ENCODE measurements at places on chromosomes 2 and 18.

GRCh38 chr2:166768393-166769123 lies 119.7 kb upstream of the XIRP2 start:
- DNase-seq = no peak

DNA sequence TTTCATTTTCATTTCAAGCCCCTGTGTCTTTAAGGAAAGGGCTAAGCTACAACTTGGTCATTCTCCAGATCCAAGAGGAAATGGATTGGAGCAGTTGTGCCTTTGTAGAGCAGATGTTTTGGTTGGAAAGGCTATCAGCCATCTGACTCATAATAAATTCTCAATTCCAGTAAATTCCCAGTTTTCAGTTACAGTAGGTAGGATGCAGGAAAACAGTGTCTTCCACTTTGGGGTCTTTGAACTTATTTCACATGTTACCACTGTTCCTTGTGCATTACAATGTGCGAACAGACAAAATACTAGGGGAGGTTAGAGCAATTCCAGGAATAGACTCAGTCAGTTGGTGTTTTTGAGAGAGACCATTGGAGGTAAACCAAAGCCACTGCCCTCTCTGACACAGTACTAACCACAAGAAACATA lies 211.9 kb downstream of the BABAM2 start:
- DNase-seq = no peak

DNA sequence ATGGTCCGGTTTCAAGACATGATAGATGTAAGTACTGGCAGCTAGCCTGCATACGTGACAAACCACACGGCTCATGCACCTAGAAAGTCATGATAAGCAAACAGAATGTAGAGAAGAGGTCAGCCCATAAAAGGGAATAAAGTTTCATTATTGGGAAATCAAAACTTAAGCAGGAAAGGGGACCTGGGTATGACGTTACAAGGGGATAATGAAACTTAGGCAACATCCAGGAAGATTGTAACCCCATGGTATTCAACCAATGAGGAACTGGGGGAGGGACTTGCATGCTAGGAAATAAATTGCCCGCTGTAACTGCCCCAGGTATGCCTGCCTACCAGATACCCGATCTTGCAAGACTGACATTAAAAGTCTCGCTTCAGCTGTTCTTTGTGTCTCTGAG lies 1679.0 kb downstream of the SUCLG1 start:
- no peak for DNase-seq

- no peak for DNase-seq
These were observed 236.4 kb downstream of the TNS1 start for GRCh38 chr2:217766356-217766755.

- no peak for DNase-seq
These were observed 59.8 kb downstream of the GLS start for GRCh38 chr2:190940454-190940853.

- no peak for DNase-seq
These were observed 75.3 kb downstream of the PTPRM start for GRCh38 chr18:7642331-7642890.

- DNase-seq = no peak
These were observed 79.1 kb downstream of the NCKAP5 start for GRCh38 chr2:133489146-133489545.

GRCh38 chr2:140891614-140892212 lies 1239.1 kb downstream of the LRP1B start:
- no peak for DNase-seq

DNA sequence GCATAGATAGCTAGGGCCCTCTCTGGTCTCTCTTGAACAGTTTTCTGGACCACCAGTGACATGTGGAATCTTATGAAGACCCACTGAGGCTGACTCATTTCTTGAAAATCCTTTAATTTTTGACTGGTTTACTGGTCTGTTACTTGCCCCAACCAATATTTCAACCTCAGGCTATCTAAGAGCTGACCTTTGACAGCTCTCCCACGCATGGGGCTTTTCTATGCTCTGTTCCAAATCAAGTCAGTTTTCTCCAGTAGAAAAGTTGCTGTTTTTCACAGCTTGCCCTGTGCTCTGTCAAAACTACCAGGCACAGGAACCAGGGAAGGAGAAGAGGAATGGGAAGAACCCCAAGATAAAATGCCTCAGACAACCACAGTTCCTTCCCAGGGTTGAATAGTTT lies 46.0 kb upstream of the MTIF2 start:
- DNase-seq = no peak

DNA sequence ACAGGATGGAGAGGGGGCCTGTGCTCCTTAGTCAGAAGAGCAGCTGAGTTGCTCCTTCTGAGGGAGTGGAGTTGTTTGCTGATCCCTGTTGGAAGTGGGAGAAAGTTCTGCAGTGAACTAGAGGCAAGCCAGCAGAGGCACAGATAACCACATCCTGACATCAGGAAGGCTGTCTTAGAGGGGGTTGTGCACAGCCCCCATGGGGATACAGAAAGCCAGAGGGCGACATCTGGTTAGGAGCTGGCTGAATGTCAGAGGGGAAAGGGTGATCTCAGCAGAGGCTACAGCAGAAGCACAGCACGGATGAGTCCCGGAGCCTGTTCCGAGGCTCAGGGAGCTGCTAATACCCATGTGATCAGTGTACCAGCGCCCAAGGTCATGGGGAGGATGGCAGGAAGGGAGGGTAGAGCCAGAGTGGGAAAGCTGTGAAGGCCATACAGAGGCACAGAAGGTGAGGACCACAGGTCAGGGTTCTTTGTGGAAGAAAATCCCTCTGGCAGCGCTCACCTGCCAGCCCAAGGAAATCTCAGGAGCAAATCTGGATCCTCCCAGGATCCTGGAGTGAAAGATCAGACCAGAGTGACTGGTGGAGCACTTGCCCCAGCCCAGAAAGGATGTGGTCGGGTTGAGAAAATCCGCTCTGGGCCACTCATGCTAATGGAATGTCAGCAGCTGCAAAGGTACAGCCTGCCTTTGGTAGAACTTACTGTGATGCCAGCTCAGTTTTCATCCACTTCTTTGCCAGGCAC lies 111.8 kb downstream of the STPG4 start:
- no peak for DNase-seq

DNA sequence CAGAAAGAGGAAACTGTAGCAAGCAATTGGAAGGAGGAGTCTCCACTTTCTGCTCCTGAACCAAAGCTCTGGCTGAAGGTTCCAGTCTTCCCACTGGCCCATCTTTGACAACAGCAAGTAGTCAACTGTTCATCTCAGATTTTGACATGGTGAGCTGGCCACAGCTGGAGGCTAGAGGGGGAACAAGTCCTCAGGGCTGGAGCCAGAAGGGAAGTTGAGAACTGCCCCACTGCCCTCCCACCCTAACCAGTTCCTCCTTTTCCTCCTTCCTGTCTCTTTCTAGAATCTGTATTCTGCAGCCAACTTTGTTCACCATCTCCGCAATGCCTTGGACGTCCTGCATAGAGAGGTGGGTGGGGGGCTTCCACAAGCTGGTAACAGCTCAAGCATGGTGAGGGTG lies 105.8 kb downstream of the PLB1 start:
- DNase-seq = no peak

DNA sequence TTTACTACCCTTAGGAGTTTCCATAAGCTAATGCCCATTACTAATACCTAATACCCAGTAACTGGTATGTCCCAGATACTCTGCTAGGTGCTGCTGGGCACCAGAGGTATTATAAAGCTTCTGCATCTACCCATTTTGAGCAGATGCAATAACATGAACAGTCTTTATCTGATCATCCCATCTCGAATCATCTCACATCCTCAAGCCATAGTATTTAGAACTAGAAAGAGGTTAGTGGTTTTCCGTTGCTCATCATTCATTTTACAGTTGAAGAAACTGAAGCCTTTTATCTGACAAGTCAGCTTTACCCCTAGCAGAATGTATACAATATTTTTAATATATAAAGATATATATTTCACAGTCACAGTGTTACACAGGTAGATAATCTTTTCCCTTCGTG lies 99.1 kb upstream of the TCF4 start:
- no peak for DNase-seq

Data from KG1 (cell line).